ENCODE measurements at places on chromosomes 4 and X. TPM values are rescaled to one million over a fixed set of nuclear protein-coding genes. Genes with fewer than 3 reads are reported as not detected.
A peak's percentile ranks its signal among the peaks of the same experiment; 100 is the strongest.

DNA sequence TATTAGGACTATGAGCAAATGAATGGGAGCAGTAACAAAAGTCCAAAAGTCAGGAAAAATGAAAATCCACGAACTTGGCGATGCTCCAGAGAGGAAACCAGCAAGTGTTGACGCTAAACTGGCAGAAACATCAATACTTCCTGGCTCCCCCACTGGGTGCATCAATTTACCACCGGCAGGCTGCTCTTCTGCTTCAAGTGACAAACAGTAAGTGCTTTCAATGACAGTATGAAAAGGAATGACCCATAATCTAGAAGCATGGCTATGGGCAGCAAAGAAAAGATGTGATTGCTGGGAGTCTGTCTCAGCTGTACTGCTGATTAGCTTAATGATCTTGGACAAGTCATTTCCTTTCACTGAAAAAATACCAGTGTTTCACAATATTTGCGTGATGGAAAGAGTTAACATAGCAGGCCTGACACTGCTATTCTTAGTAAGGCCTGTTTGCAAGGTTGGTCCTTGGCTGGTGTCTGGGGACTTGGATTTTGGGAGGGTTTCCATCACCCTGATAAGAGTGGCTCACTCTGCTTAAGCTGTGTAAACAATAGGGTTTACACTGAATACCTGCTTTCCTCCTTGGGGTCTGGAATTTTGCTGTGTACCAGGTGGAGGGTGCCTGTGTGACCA is 8.7 kb downstream of the ATP11C start:
- no peak overlapping the region for H3K27ac ChIP-seq
- H3K4me3 ChIP-seq = no peak overlapping the region
- no peaks in the 10 kb centered on the region for H3K4me1 ChIP-seq

DNA sequence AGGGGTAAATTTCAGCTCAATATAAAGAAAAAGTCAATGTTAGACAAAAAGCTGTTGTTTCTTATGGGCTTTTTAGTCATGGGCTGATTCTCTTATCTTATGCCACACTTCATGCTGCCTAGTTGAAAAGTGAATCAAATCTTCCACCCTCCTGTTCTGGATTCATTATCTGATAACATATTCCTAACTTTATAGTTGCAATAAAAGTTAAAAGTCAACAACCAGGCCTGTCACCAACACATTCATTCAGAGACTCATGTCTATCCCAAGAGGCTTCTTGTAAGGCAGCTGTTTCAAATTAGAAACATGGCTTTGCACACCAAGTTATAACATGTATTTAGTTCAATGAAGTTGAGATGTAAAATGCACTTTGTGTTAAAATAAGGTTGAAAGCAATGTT is 243.8 kb downstream of the ADAMTS3 start:
- DNase-seq = no peak
- no peaks in the 10 kb centered on the region for H3K27me3 ChIP-seq
- no peaks in the 10 kb centered on the region for H3K36me3 ChIP-seq
- H3K4me3 ChIP-seq = no peak overlapping the region
- no peak overlapping the region for H3K27ac ChIP-seq
- H3K4me1 ChIP-seq = no peaks in the 10 kb centered on the region

- H3K4me3 ChIP-seq = no peak overlapping the region
- no peak overlapping the region for H3K27ac ChIP-seq
- no peaks in the 10 kb centered on the region for H3K27me3 ChIP-seq
- H3K4me1 ChIP-seq = no peaks in the 10 kb centered on the region
- DNase-seq = no peak
These were observed 18.0 kb downstream of the CCDC149 start for GRCh38 chr4:24894846-24895245.

- no peak for DNase-seq
- H3K27me3 ChIP-seq = no peaks in the 10 kb centered on the region
These were observed 287.9 kb downstream of the CXXC4 start for GRCh38 chr4:104206784-104207183.

DNA sequence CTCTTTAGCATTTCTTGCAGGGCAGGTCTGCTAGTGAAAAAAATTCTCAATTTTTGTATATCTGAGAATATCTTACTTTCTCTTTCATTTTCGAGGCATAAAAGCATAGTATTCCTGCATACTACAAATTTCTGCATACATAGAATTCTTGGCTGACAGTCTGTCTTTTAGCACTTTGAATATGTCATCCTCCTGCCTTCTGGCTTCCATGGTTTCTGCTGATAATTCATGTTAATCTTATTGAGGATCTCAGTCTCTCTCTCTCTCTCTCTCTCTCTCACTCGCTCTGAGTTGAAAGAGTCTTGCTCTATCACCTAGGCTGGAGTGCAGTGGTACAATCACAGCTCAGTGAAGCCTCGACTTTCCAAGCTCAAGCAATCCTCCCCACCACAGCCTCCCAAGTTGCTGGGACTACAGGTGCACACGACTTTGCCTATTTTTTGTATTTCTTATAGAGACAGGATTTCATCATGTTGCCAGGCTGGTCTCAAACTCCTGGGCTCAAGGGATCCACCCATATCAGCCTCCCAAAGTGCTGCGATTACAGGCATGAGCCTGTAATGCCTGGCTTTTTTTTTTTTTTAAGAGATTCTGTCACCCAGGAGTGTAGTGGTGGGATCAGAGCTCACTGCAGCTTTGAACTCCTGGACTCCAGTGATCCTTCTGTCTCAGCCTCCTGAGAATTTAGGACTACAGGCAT is 161.3 kb downstream of the FNIP2 start:
- H3K27ac ChIP-seq = no peak overlapping the region
- no peak for DNase-seq
- H3K36me3 ChIP-seq = no peaks in the 10 kb centered on the region

GRCh38 chrX:69153060-69153730 is 12.1 kb downstream of the PJA1 start:
- H3K27me3 ChIP-seq = no peaks in the 10 kb centered on the region
- no peaks in the 10 kb centered on the region for H3K36me3 ChIP-seq
- DNase-seq = peak; percentile 70
- H3K4me3 ChIP-seq = no peak overlapping the region

DNA sequence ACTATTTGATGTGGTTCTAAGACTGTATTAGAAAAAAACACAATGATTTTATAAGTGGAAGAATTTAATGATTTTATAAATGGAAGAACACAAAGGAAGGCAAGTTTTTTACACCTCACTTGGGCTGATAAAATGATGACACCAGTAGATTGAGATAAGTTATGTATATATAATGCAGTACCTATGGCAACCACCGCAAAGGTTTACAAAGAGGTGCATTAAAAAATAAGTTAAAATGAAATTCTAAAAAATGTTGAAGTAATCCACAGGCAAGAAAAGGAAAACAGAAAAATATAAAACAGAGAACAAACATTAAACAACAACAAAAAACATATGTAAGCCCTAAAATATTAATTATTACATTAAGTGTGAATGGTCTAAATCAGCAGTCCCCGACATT is 490.9 kb upstream of the AADAT start:
- no peaks in the 10 kb centered on the region for H3K4me1 ChIP-seq
- H3K27ac ChIP-seq = no peak overlapping the region
- no peaks in the 10 kb centered on the region for H3K27me3 ChIP-seq

DNA sequence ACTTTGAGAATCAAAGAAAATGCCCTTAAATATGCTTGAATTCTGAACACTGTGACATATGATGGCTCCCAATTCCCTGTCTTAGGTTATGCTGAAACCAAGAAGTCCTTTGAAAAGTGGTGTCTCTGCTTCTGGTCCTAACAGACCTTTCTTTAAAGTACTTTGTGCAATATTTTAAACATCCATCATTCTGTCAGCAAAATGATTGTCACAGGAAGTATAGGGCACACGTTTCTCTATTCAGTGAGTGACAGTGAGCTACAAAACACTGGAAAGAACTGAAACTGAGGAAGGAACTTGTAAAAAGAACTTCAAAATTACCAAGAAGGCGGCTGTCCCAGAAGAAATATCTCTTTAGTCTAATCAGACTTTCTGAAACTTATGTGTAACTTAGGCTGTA is 12.2 kb upstream of the NUP54 start:
- no peak for DNase-seq
- no peak overlapping the region for H3K27ac ChIP-seq
- H3K27me3 ChIP-seq = no peaks in the 10 kb centered on the region
- H3K4me1 ChIP-seq = no peaks in the 10 kb centered on the region
- no peak overlapping the region for H3K4me3 ChIP-seq
- peaks cover 2% of the 10 kb centered on the region for H3K36me3 ChIP-seq

- H3K27ac ChIP-seq = peak overlapping the region; percentile 81
These were observed 1.6 kb upstream of the ASB5 start for GRCh38 chr4:176270669-176271068.

GRCh38 chrX:133868682-133869081 is 116.7 kb downstream of the GPC3 start:
- no peaks in the 10 kb centered on the region for H3K4me1 ChIP-seq
- DNase-seq = no peak
- H3K36me3 ChIP-seq = no peaks in the 10 kb centered on the region
- H3K27me3 ChIP-seq = no peaks in the 10 kb centered on the region
- H3K4me3 ChIP-seq = no peak overlapping the region
- H3K27ac ChIP-seq = no peak overlapping the region

- H3K27ac ChIP-seq = no peak overlapping the region
- H3K27me3 ChIP-seq = no peaks in the 10 kb centered on the region
- DNase-seq = no peak
- no peaks in the 10 kb centered on the region for H3K36me3 ChIP-seq
These were observed 22.3 kb downstream of the HTRA3 start for GRCh38 chr4:8291701-8292477.

DNA sequence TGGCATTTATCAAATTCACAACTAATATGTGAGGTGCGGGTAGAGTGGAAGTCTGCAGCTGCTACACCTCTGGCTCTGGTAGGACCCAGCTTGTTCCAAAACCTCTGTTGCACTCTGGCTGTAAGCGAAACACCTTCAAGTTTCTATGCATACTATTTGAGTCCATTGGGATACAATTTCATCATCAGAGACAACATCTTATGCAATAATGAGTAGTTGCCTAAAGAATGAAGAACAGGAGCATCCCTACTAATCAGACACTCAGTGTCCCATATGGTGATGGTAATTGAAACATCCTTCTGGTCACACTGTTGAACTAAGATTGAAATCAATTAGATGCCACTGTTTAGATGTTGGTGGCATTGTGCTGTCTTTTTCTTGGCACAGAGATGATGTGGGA is 178.4 kb downstream of the MGST2 start:
- no peak overlapping the region for H3K4me3 ChIP-seq
- DNase-seq = no peak
- no peaks in the 10 kb centered on the region for H3K36me3 ChIP-seq

- no peaks in the 10 kb centered on the region for H3K36me3 ChIP-seq
- H3K4me3 ChIP-seq = no peak overlapping the region
- no peaks in the 10 kb centered on the region for H3K27me3 ChIP-seq
These were observed 191.6 kb downstream of the ANAPC10 start for GRCh38 chr4:144906181-144906925.

GRCh38 chrX:45428831-45429230 is 228.2 kb upstream of the DIPK2B start:
- H3K4me1 ChIP-seq = no peaks in the 10 kb centered on the region
- H3K36me3 ChIP-seq = no peaks in the 10 kb centered on the region
- H3K4me3 ChIP-seq = no peak overlapping the region
- peak; percentile 79 for DNase-seq
- H3K27me3 ChIP-seq = peaks cover 2% of the 10 kb centered on the region
- no peak overlapping the region for H3K27ac ChIP-seq

TRMT10A gene
- total RNA-seq = 11.1 TPM

SHOX gene
- not detected for total RNA-seq

HAND2 gene
- under 0.01 TPM for total RNA-seq

IL21 gene
- not detected for total RNA-seq

PAGE4 gene
- total RNA-seq = not detected

BEND2 gene
- not detected for total RNA-seq
